ENCODE measurements at places on chromosomes 7 and 10.

DNA sequence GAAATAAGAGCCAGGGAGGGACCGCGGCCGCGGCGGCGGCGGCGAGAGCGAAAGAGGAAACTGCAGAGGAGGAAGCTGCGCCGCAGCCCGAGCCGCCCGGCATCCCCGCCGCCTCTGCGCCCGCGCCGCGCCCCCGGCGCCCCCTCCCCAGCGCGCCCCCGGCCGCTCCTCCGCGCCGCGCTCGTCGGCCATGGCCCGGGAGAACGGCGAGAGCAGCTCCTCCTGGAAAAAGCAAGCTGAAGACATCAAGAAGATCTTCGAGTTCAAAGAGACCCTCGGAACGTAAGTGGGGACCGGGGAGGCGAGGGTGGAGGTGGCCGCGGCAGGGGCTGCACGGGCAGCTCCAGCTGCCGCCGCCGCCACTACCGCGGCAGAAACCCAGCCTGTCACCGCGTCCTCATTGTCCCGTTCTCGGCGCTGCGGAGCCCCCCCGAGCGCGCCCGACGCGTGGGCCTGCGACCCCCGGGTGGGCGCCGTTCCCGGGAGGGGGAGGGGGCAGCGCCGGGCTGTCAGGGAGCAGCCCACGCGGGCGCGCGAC lies 351 bp downstream of the CAMK1D start:
- DNase-seq = no peak

- no peak for DNase-seq
These were observed 376.8 kb downstream of the EXOC4 start for GRCh38 chr7:133629701-133630100.

DNA sequence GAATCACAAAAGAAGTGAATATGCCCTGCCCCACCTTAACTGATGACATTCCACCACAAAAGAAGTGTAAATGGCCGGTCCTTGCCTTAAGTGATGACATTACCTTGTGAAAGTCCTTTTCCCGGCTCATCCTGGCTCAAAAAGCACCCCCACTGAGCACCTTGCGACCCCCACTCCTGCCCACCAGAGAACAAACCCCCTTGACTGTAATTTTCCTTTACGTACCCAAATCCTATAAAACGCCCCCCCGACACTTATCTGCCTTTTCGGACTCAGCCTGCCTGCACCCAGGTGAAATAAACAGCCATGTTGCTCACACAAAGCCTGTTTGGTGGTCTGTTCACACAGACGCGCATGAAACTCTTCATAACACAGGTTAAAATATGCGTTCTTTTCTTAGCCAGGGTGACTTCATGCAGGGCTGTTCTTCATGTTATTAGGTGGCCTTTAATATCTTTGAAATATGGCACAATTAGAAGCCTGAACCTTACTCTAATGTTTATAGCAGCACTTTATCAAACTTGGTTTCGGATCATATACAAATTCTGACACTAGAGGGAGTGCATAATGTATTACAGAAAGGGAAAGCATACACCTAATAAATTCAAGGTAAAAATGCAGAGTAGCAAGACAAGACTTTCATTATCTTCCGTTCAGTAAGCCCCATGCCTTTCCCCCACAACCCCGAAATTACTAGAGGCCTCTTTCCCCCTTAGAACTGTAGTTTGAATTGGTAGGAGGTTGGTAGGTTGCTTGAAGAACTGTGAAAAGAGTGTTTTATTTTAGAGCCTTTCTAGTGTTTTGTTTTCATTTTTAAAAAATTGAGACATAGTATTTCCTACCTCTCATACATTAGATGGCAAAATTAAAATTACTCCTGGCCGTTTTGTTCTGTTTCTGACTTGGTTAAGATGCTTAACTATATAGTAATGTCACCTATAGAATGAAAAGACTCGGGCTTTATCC lies 117.9 kb downstream of the NPY start:
- DNase-seq = no peak

DNA sequence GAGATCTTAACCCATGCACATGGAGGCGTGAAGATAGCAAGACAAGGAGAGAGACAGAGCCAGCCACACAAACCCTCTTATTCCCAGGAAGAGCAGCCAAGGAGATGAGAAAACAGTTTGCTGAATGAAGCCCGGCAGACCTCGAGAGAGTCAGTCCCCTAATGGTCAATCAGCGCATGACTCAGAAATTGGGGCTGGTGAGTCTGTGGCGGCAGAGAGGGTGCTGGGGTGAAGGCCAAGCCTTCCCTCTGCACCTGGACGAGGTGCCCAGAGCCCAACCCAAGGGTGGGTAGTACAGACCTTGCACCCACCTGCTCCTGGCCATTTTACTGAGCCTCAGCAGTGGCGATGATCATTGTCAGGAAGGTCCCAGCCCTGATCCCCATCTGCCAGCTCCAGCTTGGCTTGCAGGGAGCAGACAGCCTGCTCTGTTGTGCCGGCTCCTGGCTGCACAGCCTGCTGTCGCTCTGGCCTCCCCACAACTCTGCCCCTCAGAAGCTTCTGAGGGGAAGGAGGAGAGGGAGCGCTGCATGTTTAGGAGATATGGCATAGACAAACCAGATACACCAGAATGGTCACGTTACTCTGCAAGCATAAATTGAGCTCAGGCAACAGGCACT lies 256.6 kb downstream of the RPS24 start:
- DNase-seq = no peak

- DNase-seq = no peak
These were observed 26.6 kb downstream of the PHTF2 start for GRCh38 chr7:77825131-77825530.

GRCh38 chr10:124104011-124104627 lies 10.7 kb upstream of the CHST15 start:
- DNase-seq = no peak

- no peak for DNase-seq
These were observed 3.6 kb downstream of the LHPP start for GRCh38 chr10:124465003-124465776.

DNA sequence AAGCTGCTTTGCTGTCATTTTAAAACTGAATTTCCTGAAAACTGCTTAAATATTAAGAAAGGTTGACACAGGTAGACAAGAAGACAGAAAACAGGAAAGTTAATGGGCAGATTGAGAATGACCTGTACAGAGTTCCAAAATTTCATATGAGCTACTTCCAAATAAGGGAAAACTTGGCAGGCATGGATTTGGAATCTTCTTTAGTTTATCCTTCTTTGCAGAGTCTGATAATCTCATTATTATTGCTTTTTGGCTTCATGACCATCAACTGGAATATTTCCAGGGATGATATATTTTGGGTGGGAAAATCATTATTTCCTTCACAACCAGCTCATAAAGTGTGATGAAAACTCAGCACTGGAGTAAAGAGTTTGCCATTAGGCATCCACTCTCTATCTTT lies 346.5 kb upstream of the NPVF start:
- no peak for DNase-seq

GRCh38 chr7:2280424-2280823 lies 33.8 kb downstream of the SNX8 start:
- DNase-seq = no peak

GRCh38 chr10:108363576-108363975 lies 1199.1 kb upstream of the SORCS1 start:
- DNase-seq = no peak

DNA sequence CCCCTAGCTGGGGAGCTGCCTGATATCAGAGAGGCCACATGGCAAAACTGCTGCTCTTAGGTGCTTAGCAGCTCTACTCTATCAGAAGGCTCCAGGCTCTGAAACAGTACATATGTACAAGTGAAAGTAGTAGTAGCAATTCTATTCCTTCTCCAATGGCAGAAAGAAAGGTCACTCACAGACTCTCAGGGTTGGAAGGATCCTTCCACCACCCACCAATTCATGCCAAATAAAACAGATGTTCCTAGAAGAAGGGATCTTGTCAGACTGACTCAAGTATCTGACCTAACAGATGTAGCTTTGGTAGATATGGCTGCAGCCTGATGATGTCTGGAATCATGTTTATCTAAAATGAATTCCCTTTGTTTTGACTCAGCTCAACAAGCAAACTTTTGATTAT lies 8.0 kb upstream of the ALDH18A1 start:
- no peak for DNase-seq

GRCh38 chr7:53422291-53422690 lies 386.9 kb downstream of the POM121L12 start:
- no peak for DNase-seq

DNA sequence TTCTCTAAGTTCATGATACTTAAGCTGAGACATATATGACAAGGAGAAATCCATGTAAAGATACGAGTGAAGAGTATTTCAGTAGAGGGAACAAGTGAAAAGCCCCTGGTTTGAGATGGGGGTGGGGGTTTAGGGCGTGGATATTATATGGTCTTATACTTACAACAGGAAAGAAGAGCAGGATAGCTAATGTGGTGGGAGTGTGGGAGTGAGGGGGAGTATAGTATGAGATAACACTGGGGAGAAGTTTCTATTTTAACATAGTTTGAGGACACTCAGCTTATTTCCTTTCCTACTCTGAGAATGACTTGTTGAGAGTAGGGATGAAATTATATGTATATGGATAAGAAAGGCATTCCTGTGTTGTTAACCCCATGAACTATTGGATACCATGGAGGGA lies 36.5 kb downstream of the MCU start:
- no peak for DNase-seq

DNA sequence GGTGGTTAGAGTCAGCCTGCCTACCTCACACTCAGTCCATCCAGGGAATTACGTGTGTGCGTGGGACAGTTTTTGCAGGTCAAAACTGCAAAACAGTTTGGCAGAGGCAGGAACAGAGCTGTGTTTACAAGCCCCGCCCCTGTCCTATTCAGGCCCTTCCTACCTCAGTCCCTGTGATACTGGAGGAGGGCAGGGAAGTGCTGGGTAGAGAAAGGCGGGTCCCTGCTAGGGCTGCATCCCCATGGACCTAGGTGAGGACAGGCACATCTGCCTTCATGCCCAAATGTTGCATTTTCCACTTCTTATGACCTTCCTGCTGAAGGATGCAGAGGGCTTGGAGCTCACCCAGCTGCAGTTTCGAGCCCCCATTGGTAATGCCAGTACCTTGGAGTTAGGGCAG lies 25.1 kb downstream of the SBDS start:
- DNase-seq = no peak

DNA sequence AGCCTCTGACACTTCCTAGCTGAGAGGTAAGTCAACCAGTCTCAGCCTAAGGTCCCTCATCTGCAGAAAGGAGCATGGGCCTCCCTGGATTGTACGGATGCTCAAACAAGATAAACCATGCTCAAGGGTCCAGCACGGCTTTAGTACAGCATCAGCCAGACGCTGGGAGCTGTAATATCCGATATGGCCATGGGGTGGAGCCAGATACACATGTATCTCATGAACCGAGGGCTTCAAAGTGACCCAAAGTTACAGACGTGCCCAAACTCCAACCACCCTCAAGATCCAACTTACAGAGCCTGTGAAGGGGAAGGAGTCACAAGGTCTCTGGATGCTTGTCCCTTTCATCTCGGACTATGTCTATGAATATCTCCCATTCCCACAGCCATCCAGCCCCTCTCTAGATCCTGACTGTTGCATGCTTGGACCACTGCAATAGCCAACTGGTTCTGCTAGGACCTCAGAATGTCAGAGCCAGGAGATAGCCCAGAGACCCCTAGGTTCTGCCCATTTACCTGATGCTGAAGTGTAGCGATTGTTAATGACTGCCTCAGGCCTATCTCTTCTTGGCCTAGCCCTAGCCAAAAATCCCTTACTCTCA lies 142.4 kb downstream of the SH3PXD2A start:
- DNase-seq = peak; percentile 49

DNA sequence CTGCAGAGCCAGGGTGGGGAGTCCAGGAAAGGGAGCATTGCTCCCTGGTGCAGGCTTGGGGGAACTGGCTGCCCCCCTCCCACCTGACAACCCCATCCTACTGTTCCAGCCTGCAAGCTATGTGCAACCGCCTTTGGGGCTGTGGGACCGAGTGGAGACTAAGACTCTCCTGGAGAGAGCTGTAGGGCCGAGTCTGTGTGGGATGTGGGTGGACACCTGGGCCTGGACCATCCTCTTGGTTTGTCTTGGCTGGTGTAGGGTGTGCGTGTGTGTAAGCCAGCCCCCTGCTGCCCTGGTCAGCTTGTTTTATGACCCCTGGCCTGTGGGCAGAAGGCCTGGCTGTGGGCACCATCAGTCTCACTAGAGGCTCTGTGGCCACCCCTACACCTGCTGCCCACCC lies 1.6 kb upstream of the RAMP3 start:
- DNase-seq = no peak

GRCh38 chr10:34420795-34421194 lies 394.3 kb downstream of the PARD3 start:
- no peak for DNase-seq

GRCh38 chr7:43584195-43584586 lies 1.3 kb downstream of the STK17A start:
- no peak for DNase-seq

GRCh38 chr7:139914306-139915267 lies 85.5 kb downstream of the TBXAS1 start:
- DNase-seq = no peak
